ENCODE measurements at places on chromosomes 7 and 10. TPM values are rescaled to one million over a fixed set of nuclear protein-coding genes. Genes with fewer than 3 reads are reported as not detected.

The OPALIN gene
- not detected for total RNA-seq

The UFSP1 gene
- total RNA-seq: 1.5 TPM

The SLC4A2 gene
- 50.5 TPM for total RNA-seq

The SPRN gene
- total RNA-seq: not detected

The AKR1D1 gene
- not detected for total RNA-seq

The TUBAL3 gene
- total RNA-seq: not detected

DNA sequence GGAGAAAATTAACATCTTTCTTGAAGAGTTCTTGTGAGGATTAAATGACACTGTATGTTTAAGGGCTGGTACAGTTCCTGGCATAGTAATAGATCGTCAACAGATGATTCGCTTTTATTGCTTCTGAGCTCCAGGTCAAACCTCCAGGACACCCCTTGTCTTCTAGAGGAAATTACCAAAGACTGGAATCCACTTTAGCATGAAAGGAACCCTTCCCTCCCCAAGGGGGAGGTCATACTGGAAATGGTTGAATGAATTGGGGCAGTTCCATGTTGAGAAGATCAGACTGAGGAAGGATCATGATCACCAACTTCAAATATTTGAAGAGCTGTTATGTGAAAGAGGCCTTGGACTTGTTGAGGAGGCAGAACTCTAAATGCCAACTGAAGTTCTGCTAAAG is 8.9 kb downstream of the NFE2L3 start:
- peak overlapping the region; percentile 69 for H3K27ac ChIP-seq
- no peaks in the 10 kb centered on the region for H3K27me3 ChIP-seq
- no peak overlapping the region for H3K4me3 ChIP-seq
- peaks cover 13% of the 10 kb centered on the region for H3K36me3 ChIP-seq
- peaks cover 81% of the 10 kb centered on the region for H3K4me1 ChIP-seq
- DNase-seq: no peak

DNA sequence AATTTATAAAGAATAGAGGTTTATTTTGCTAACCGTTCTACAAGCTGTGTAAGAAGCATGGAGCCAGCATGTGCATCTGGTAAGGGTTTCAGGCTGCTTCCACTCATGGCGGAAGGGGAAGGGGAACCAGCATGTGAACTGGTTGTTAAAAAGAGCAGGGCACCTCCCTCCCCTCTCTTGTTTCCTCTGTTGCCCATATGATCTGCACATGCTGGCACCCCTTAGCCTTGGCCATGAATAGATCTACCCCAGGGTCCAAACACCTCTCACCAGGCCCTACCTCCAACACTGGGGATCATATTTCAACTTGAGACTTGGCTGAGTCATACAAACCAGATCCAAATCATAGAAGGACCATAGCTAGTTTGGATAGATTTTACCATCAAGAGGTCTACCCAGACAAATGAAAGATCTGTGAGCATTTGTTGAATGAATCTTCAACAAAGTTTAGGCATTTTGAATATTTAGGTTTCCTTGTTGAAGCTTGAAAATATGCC is 36.0 kb upstream of the NRP1 start:
- H3K36me3 ChIP-seq: no peaks in the 10 kb centered on the region
- H3K27me3 ChIP-seq: peaks cover 22% of the 10 kb centered on the region
- H3K4me1 ChIP-seq: peaks cover 14% of the 10 kb centered on the region
- H3K4me3 ChIP-seq: no peak overlapping the region

- peak overlapping the region; percentile 87 for H3K27ac ChIP-seq
- H3K36me3 ChIP-seq: peaks cover 17% of the 10 kb centered on the region
- peak; percentile 33 for DNase-seq
- H3K4me3 ChIP-seq: peak overlapping the region; percentile 88
- no peaks in the 10 kb centered on the region for H3K27me3 ChIP-seq
These were observed 730 bp downstream of the LARP4B start for GRCh38 chr10:930625-931325.

DNA sequence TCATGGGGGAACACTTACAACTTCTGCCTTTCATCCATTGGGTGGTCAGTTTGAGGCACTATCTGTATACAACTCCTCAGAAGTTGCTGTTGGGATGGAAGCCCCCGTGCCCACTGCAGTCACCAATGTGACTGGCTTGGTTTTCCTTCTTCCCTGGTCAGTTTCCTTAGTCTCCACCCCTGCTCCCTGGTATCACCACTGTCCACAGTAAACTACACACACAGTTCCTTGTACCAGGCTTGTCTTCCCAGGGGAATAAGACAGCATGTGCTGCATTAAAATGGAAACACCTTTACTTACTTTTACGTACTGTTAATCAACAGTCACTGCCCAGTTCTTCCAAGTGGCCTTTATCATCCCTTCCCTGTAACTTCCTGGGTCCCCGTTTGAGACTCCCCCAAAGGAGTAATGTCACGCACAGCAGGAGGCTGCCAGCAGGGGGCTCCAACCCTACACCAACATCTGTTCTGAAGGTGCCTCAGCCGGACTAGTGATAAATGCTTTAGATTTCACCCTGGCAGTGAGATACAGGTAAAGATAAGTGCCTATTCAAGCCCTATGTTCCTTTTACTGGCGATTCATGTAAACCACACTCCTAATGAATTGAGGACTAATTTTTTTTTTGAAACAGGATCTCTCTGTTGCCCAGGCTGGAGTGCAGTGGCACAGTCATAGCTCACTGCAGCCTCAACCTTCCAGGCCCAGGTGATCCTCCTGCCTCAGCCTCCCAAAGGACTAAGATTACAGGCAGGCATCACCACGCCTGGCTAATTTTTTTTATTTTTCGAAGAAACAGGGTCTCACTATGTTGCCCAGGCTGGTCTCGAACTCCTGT is 45.3 kb upstream of the PIK3AP1 start:
- no peaks in the 10 kb centered on the region for H3K36me3 ChIP-seq
- H3K4me1 ChIP-seq: no peaks in the 10 kb centered on the region
- no peaks in the 10 kb centered on the region for H3K27me3 ChIP-seq
- H3K4me3 ChIP-seq: peak overlapping the region; percentile 3
- DNase-seq: peak; percentile 83
- no peak overlapping the region for H3K27ac ChIP-seq

DNA sequence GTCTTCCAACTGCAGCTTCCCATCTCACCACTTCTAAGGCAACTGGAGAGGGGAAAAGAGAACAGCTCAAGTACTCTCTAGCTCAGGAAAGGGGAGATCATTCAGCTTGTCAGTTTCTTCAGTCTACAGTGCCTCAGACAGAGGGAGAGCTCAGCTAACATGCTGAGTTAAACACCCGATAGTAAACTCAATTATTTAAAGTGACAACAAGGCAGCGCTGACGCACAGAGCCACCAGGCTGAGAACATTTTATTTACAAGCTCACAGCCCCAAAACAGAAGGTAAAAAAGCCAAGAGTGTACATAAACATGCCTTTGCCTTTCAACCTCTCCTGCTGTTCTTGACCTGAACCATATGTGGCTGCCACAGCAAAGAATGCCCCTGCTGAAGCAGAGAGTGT is 10.1 kb upstream of the CUZD1 start:
- no peak overlapping the region for H3K4me3 ChIP-seq
- DNase-seq: no peak
- no peaks in the 10 kb centered on the region for H3K27me3 ChIP-seq
- peaks cover 25% of the 10 kb centered on the region for H3K4me1 ChIP-seq
- peaks cover 45% of the 10 kb centered on the region for H3K36me3 ChIP-seq

DNA sequence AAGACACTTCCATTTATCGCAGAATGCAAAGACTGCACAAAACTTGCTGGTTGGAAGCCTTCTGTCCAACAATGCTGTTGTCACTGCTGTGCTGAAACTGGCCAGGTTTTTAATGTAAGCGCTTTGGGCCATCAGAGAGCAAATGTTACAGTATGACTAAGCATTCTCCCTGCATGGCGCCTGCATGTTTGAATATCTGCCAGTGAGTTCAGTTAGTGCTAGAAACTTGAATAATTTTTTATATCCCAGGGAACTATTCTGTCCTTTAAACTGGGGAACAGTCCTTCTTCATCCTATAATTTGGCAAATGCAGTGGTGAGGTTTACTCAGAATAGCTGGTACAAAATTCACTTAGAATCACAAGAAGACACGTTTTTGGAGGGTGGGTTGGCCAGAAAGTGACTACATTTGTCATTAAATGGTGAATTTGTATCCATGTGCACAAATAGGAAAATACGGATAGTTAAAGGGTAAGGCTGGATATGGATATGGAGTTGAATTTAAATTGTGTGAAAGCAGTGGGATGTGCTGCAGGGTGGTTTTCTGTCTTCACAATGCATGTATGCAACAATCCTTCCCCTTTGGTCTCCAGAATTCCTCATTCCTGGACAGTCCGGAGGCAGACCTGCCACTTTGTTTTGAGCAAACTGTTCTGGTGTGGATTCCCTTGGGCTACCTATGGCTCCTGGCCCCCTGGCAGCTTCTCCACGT is 1.7 kb downstream of the ABCC2 start:
- H3K4me1 ChIP-seq: no peaks in the 10 kb centered on the region
- no peaks in the 10 kb centered on the region for H3K27me3 ChIP-seq
- H3K36me3 ChIP-seq: peaks cover 3% of the 10 kb centered on the region
- no peak overlapping the region for H3K27ac ChIP-seq
- DNase-seq: no peak
- H3K4me3 ChIP-seq: no peak overlapping the region

DNA sequence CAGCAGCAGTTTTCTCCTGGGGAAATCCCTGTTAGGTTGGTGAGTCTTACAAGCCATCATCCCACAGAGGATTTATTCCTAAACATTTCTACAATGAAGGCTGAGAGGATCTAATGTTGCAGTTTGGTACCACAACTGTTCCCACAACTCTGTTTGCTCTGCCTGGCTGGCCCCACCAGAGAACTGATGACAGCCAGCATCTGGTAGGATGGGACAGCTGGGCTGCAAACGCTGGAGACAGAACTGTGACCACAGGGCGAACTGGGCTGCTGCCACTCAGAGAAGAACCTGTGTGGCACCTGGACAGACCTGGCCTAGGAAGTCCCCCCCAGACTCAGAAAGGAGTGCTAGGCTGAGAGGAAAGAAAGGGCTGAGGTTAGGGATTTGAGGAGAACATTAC is 94.8 kb downstream of the CALN1 start:
- H3K4me1 ChIP-seq: no peaks in the 10 kb centered on the region
- no peaks in the 10 kb centered on the region for H3K27me3 ChIP-seq
- H3K27ac ChIP-seq: no peak overlapping the region
- H3K36me3 ChIP-seq: no peaks in the 10 kb centered on the region
- H3K4me3 ChIP-seq: no peak overlapping the region
- DNase-seq: no peak

DNA sequence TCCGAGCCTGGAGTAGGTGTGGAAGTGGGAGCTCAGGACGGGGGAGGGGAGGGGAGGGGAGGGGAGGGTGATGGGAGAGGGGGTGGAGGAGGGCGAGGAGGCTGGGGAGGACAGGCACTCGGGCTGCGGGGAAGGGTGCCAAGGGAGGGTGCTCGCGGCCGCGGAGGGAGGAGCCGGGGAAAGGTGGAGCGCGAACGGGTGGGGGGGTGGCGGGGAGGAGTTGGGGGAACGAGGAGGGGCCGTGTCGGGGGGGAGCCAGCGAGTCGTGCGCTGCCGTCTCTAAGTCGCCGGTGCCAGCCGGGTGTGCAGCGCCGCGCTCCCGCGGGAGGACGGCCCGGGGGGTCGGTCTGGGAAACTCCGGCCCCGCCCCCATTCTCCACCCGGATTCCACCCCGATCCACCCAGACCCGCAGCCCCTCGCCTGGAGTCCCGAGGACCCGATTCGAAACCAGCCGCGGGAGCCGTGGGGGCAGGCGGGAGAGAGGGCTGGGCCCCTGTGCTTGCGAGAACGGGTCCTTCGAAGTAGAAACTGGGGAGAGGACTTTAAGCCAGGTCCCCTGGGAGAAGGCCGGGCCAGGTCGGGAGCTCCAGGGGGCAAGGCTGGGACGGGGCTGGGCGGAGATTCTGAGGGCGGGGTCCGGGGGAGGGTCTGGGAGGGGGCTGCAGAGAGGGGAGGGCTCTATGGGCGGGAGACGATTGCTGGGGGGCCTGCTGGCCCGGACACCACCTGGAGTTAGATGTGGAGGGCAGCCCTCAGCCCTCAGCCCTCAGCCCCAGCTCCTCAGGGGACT is at the start of gene ZNF467:
Gene ZNF467 (minus strand): TSS at position 143 of the 791 bp plus-strand sequence. CDS start 2,556 bp downstream, outside the sequence.
- peaks cover 2% of the 10 kb centered on the region for H3K27me3 ChIP-seq
- peaks cover 1% of the 10 kb centered on the region for H3K4me1 ChIP-seq
- peak; percentile 34 for DNase-seq
- no peak within 1 kb of the TSS for H3K27ac ChIP-seq
- no peaks in the 10 kb centered on the region for H3K36me3 ChIP-seq
- H3K4me3 ChIP-seq: peak within 1 kb of the TSS; percentile 63

DNA sequence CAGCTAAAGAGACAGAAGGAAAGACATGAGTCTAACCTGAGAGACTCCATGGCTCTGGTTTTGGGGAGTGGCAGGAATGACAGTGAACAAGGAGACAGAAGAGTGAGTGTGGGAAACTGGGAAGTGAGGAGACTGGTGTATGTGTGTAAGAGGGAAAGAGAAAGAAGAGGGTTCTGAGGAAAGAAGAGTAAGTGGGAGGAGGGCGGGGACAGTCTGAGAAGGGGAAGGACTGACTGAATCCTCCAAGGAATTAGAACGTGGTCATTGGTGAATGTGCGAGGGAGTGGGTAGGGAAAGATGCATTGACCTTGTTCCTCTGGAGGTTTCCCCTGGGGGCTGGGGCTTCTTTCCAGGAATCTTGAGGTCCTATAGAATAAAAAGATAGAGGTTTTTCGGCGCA is 26.6 kb downstream of the WNT8B start:
- H3K4me1 ChIP-seq: no peaks in the 10 kb centered on the region
- H3K27me3 ChIP-seq: no peaks in the 10 kb centered on the region
- H3K27ac ChIP-seq: no peak overlapping the region
- no peak for DNase-seq
- peaks cover 38% of the 10 kb centered on the region for H3K36me3 ChIP-seq

DNA sequence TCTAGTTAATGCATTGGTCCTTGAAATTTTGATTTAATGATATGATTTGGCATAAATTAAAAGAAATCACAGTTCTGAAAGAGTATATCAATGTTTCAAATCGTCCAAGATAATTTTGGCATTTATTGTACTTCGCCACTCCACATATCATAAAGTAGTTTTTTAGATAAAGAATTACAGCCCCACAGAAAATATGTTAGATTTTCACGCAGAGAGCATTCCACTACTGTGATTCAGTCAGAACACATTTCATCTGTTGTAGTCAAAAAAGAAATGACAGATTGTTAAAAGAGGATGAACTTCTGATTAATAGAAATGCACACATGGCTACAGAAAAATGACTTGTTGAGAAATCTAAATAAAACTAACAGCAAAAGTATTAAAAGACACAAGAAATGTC is 1063.5 kb upstream of the LRRN3 start:
- H3K27me3 ChIP-seq: no peaks in the 10 kb centered on the region
- no peak overlapping the region for H3K4me3 ChIP-seq
- H3K36me3 ChIP-seq: no peaks in the 10 kb centered on the region
